Stimulated activated CD8-positive, alpha-beta memory T cell treated with anti-CD3 and anti-CD28 coated beads, Interleukin-2, amount 100 ng/mL, for 48 hours (primary cell): ENCODE measurements at places on chromosomes 6 and 20.

- no peak for DNase-seq
Observed at GRCh38 chr20:48843057-48843806, 15.4 kb upstream of the PREX1 start.

DNA sequence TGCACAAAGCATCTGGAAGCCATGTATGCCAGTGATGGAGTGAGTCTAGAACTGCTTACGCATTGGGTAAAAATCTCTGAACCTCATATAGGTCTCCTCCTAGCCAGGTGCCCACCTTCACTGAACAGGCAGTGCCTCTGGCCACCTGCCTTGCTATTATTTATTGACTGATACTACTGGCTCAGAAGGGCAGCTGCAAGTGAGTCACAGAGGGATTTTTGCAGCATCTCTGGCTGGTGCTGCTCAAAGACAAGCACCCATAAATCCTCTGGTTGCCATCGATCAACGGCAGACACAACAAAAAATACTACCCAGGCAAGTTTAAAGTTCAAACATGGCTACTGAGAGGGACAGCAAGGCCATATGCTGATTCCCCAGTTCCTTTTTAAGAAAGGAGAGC lies 279.4 kb downstream of the UBE3D start:
- no peak for DNase-seq

- no peak for DNase-seq
Observed at GRCh38 chr6:106959985-106960384, 14.5 kb downstream of the CD24 start.

- DNase-seq = no peak
Observed at GRCh38 chr6:41536795-41537758, 9.1 kb upstream of the FOXP4 start.

GRCh38 chr6:118080547-118080946 lies 173.5 kb downstream of the SLC35F1 start:
- DNase-seq = no peak

GRCh38 chr20:4470375-4470774 lies 251.3 kb upstream of the PRND start:
- no peak for DNase-seq

DNA sequence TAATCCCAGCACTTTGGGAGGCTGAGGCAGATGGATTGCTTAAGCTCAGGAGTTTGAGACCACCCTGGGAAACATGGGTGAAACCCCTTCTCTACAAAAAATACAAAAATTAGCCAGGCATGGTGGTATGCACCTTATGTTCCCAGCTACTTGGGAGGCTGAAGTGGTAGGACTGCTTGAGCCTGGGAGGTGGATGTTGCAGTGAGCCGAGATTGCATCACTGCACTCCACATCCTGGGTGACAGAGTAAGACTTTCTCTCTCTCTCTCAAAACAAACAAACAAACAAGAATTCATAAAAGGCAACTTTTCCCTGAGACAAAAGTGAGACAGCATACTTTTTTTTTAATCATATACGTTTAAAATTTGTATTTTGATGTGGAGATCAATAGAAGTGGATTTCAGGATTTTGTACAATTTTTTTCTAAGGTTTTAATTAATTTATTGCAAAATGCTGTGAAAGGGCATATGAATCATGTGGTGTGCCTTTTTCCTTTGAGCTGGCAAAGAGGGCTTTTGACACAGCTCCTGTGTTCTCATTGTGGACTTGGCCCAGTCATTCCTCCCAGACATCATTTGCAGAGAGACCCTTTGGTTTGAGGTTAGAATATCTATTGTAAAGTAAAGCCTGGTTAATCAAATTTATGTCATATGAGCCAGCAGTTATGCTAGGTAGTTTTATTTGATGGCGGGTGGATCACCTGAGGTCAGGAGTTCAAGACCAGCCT lies 77.1 kb downstream of the TULP4 start:
- DNase-seq = no peak

GRCh38 chr6:30259140-30260035 lies 46.2 kb upstream of the TRIM26 start:
- peak; percentile 46 for DNase-seq

GRCh38 chr6:142485256-142485655 lies 183.4 kb downstream of the ADGRG6 start:
- DNase-seq = no peak

DNA sequence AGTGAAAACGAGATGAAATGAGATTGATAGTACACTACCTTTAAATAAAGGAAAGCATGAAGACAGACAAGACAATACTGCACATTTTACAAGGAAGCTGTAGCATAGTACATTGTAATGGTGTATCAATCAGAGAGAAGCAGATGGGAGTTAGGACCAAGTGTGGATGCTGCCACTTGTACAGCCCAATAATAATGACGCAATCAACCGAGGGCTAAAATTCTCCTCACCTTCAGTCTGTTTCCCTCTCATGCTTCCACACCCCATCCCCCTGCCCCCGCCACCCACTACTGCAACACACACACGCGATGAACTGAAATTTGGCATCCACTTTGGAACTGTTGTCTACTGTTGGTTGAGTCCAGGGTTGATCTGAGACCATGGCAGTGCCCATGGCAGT lies 12.4 kb upstream of the HDGFL1 start:
- DNase-seq = no peak

GRCh38 chr6:52876056-52876787 lies 33.3 kb downstream of the GSTA3 start:
- DNase-seq = no peak

GRCh38 chr6:153957394-153957793 lies 81.6 kb upstream of the OPRM1 start:
- no peak for DNase-seq

DNA sequence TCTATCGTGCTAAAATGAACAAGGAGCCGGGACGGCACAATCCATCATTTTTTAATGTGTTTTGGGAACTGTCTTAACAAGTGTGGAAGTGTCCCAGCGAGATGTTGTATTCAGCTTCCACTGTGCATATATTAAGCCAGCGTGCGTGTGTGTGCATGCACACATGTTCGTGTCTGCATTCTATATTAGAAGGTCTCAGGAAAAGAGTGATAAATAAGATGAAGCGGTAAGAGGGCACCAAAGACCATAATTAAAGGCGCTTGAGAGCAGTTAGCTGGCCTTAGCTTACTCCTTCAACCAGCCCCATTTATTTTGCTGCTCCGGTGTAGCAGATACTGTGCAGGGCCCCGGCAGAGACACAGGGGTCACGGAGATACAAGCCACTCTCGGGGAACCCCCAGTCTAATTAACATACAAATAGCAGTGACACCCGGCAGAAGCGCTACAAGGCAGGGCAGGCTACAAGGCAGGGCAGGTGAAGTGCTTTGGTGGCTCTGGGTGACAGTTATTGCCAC lies 206.5 kb upstream of the RREB1 start:
- DNase-seq = no peak

- no peak for DNase-seq
Observed at GRCh38 chr6:76861403-76861802, 601.9 kb downstream of the HTR1B start.

DNA sequence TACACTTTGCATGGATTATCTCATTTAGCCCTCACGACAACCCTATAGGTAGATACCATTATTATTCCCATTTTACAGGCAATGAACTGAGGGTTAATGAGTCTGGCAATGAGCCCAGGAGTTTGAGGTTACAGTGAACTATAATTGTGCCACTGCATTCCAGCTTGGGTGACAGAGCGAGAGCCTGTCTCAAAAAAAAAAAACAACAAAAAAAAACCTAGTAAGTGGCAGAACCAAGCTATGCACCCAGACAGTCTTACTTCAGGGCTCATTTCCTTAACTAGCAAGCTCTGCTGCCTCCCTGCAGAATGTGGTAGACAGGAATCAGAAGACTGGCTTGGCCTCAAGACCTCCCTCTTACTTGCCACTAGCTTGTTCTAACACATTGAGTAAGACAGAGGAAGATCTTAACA lies 71.9 kb upstream of the RREB1 start:
- no peak for DNase-seq

DNA sequence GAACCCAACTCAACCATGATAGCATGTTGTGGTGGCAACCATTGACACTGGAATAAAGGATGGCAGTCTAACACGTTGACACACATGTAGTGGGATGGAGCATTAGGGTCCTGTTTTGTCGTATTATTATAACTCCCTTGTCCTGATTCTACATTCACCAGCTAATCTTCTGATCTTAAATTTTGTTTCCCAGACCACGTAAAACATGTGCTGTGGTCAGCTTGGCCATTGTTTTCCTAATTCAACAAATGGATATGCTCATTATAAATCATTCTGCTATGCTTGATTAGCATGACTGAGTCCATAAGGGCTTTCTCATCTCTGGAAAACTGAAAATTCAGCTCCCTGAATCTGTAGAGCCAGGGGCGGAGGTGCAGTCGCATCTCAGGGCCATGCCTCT lies 15.0 kb downstream of the MRAP2 start:
- DNase-seq = no peak

- DNase-seq = no peak
Observed at GRCh38 chr20:25453035-25453810, 45.8 kb downstream of the GINS1 start.

DNA sequence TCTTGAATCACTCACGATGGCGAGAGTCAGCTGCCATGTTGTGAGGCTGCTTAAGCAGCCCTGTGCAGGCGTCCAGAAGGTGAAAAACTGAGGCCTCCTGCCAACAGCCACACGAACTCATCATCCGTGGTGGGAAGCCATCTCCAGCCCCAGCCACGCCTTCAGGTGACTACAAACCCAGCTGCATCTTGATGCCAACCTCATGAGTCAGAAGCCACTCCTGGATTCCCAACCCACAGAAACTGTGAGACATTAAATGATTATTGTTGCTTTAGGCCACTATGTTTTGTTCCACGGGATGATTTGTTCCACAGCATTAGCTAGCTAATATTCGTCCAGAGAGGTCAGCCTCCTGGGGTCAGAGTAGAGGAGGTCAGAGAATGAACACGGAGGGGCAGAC lies 80.5 kb downstream of the SNX5 start:
- no peak for DNase-seq

DNA sequence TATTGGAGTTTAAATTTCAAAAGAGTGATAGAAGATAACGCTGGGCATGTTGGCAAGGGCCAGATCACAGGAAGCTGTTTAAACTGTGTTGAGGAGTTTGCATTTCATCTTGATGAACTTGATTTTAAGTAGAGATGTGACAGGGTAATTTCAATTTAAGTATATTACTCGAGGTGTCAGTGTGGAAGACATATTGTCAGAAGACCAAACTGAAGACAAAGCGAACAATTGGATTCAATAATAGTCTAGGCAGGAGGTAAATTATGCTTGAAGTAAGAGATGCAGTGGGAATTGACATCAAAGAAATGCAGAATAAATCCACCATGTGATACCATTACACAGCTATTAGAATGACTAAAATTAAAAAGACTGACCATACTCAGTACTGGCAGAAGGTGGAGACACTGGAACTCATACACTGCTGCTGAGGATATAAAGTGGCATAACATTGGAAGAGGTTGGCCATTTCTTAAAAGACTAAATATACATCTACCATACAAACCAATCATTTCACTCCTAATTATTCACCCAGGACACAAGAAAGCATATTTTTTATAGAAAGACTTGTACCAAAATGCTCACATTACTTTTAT lies 240.8 kb downstream of the ARHGAP18 start:
- no peak for DNase-seq

DNA sequence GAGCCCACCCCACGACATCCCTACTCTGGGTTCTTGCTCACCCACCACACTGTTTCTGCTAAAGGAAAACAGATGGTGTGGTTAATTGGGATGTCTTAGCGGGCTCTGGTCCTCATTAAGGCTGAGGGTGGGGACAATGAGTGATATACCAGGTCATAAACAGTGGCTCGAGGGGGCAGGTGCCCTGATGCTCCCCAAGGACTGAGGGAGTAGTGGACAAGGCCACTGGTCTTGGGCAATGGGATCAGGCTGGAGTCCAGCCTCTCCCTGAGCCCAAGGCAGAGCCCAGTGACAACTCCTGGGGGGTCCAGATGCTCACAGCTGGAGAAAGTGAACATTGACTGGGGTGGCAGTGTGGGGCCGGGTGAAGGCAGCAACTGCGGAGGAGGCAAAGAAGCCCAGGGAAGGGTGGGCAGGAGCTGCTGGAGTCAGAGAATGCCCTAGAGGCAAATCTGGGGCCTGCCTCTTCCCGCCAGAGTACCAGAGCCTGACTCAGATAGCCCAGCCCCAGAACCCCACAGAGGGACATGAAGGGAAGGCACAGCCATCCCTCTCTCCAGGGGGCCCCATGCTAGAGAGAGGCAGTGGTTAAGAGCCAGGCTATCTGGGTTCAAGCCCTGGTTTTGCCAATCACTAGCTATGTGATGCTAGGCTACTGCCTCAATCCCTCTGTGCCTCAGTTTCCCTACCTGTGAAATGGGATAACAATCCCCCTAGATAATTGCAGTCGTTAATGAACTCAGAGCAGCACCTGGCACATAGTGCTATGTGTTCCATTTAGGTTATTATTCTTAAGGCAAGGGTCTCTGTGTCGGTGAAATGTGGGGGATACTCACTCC lies 72.3 kb downstream of the MRPL14 start:
- no peak for DNase-seq
